ENCODE measurements at places on chromosomes 5 and 9. TPM values are rescaled to one million over a fixed set of nuclear protein-coding genes. Genes with fewer than 3 reads are reported as not detected.

Gene PCDHGC4
- 7.6 TPM for total RNA-seq

Gene PKD2L2
- total RNA-seq = not detected

DNA sequence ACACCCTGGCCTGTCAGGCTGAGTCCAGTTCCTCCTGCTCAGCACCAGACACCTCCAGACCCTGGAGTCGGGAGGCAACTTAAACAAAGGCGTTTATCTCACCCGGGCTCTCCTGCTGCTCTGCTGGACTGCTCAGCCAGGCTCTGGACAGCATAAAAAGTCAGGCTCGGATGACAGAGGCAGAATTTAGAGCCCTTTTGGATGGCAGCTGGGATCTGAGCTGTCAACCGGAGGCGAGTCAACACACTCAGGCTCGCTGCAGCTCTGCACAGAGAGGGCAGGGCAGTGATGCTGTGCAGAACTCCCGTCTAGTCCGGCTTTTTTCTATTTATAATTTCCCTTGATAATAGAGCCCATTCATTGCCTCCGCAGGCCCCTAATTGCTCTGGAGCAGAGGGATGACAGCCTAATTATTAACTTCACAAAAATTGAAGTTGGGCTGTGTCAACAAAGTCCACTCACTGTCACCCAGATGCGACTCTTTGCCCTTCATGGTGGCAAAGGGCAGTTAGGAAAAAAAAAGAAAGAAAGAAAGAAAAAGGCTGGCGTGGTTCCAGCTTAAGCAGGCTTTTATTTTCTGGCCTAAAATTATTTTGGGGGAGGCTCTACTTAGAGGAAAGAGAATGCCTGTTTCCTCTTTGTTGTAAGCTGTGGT is 37.6 kb downstream of the STC2 start:
- no peak overlapping the region for H3K4me3 ChIP-seq
- H3K4me1 ChIP-seq = no peaks in the 10 kb centered on the region
- H3K27me3 ChIP-seq = no peaks in the 10 kb centered on the region
- H3K27ac ChIP-seq = no peak overlapping the region

- H3K4me3 ChIP-seq = no peak overlapping the region
- H3K4me1 ChIP-seq = no peaks in the 10 kb centered on the region
- no peak for DNase-seq
- H3K27ac ChIP-seq = no peak overlapping the region
- H3K36me3 ChIP-seq = no peaks in the 10 kb centered on the region
These were observed 535.8 kb downstream of the CYLC2 start for GRCh38 chr9:103530934-103531333.

GRCh38 chr5:1330146-1330846 is 14.6 kb downstream of the CLPTM1L start:
- H3K4me3 ChIP-seq = no peak overlapping the region
- no peaks in the 10 kb centered on the region for H3K36me3 ChIP-seq
- H3K4me1 ChIP-seq = no peaks in the 10 kb centered on the region
- H3K27ac ChIP-seq = no peak overlapping the region
